ENCODE measurements at places on chromosomes 12 and 14.

DNA sequence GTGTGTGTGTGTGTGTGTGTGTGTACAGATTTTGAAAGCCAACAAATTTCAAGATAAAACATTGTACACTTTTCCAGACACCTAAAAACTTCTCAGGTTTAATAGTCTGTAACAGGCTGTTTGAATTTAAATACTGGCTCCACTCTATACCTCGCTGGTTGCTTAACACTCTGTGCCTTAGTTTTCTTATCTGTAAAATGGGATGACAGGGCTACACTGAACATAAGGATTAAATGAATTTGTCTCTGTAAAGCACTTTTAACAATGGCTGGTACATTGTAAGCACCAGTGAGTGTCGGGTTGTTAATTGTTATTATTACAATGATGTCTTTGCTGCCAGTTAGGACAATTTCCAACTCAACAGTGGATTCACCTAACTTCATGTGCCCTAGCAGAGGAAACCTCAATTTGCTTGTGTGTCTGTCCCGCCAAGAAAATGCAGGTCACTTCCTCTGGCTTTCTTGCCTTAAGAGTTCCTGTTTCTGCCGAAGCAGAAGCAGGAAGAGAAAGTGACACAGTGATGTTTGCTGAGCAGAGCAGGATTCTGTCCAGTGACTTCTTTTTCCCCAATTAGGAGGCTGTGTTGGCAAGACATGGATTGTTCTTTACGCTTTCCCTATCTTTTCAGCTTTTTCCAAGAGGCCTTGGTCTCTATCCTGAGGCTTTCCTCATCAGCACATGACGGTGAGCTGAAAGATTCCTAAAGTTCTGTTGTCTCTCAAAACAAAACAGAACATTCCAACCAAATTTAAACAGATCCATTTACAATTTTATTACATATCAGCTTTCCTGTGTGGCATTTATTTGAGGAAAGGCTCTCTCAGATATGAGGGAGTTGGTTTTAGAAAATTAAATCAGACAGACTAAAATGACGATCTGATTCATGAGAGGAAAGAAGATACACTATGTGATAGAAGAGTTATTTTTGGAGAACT lies 154.1 kb upstream of the ATP2B1 start:
- DNase-seq, result no peak

GRCh38 chr14:69542311-69542710 lies 32.4 kb downstream of the CCDC177 start:
- DNase-seq, result no peak

DNA sequence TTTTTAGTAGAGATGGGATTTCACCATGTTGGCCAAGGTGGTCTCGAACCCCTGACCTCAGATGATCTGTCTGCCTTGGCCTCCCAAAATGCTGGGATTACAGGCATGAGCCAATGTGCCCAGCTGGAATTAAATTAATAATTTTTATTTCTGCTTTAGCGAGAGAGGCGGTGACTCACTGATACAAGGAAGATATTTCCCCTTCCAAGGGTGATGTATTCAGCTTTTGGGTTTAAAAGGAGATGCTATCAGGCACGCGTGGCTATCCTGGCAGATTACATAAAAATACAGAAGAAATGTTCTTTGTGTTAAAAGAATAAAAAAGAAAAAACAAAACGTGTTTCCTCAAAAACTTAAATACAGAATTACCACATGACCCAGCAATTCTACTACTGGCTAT lies 12.4 kb upstream of the P2RX7 start:
- DNase-seq, result no peak

DNA sequence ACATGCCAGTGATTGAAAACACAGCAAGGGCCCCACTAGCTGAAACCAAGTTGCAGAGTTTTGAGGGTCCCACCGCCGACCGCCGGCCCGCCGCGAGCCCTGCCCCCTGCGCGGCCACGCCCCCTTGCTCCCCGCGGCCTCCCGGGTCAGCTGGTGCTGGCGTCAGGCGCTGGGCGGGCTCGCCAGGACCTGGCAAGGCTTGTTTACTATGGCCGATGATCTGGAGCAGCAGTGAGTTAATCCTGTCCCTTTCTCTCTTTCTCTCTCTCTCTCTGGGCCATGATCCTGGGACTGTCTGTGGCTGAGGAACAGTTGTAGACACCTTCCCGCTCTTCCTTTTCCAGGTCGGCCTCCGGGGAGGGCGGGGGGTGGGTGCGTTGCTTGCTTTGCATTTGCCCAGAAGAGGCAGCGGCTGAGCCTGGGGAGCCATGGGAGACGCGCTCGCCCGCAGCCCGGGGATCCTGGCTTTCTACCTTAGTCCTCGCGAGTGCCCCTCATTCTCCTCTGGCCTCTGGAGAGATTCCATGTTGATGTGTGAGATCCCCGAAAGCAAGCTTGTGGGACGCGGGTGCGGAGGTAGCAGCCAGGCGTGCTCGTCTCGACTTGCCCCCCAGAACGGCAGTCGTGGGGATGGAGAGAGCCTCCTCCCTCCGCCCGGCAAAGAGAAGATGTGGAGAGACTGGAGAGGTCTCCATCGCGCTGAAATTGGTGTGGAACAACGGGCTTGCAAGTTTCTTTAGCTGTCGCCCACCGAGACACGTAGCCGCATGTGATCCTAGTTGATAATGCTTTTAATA lies at the start of gene ABHD4:
Gene ABHD4, plus strand, starts transcription at position 202 of the 797 bp plus-strand sequence. Its CDS starts 7 bp downstream, at position 209.
- no peak for DNase-seq

DNA sequence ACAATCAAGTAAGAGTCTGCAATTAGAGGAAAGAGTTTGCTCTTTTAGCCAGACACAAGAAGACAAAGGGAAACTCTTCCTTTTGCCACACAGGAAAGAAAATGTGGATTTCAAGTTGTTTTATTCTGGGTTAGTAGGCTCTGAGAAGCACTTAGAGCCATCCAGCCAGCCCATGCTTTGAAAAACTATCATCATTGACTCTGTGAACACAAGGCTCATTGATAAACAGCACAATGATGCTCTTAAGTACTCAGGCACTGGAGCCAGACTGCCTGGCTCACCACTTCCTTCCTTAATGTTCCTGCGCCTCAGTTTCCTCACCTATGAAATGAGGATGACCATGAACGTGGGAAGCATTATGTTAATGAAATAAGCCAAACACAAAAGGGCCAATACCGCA lies 150.2 kb upstream of the EEA1 start:
- DNase-seq, result no peak

Measured in NCI-H1436 treated with DMSO at 0.1 percent for 48 hours (cell line).